ENCODE measurements at places on chromosomes 3 and 15. TPM values are rescaled to one million over a fixed set of nuclear protein-coding genes. Genes with fewer than 3 reads are reported as not detected.

Gene GOLGA6D
- not detected for total RNA-seq

DNA sequence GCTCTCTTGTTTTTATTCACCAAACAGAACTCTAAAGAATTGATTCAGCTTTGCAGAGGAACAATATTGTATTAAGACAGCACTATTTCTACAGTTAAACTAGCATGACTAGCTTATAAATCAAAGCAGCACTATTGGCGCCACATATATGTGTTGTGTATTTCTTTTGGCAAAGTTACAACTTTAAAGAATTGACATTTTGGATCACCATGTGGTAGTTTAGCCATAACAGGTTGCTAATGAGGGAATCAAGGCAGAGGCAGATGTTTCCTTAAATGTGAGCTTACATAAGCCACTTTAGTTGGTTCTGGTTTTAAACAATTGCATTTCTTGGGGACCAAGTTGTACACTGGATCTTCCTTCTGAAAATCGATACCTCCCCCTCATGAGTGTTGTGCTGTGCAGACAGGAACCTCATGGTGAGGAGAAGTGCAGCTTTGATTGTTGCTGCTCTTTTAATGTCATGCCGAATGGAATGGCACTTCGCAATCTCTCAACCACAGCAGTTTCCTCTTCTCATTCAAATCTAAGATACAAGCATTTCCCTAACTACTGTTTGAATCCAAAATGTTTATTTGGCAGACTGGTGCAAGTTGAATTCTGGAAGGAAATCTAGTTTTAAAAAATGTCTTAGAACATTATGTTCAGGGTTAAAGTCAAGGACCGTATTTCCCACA is 151.2 kb downstream of the MYRIP start:
- H3K27ac ChIP-seq, result peak overlapping the region; percentile 24
- no peaks in the 10 kb centered on the region for H3K36me3 ChIP-seq
- H3K4me3 ChIP-seq, result no peak overlapping the region
- no peak for DNase-seq

DNA sequence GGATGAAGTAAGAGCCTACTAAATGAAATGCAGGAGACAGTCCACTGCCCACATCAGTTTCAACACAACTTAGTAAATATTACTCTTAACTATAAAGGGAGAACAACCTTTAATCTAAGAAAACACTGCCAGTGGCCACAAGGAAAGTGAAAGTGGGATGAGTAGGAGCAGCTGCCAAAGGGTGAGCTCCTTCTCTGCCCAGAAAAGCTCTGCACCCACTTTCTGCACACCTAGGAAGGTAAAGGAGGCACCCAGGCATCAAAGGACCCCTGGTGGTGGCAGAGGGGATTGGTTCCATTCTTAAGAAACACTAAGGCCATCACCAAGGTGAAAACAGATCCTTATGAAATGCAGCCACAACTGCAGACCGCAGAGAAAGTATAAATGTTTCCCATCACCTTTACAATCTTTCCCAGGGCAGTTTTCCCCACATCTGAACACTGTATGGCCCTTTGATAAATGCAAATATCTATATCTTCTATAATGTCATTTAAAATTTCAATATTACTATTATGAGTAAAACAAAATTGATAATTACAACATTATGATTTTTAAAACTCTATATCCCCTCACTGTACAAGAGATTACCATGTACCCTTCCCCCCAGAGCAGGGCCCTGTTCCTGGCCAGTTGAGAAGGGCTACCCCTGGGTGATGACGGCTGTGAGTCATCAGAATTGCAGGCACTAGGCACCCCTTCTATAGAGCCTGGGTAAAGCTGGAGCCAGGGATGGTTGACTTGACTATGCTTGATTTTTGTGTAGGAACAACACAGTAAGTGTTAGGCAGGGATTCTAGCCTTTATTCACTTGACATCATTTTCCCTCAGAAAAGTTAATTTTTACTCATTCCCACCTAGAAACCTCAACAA is 92.0 kb downstream of the SNRK start:
- H3K4me3 ChIP-seq, result no peak overlapping the region
- peak overlapping the region; percentile 71 for H3K27ac ChIP-seq
- DNase-seq, result no peak
- H3K27me3 ChIP-seq, result no peaks in the 10 kb centered on the region

GRCh38 chr3:40043444-40043755 is 234.0 kb downstream of the MYRIP start:
- H3K4me3 ChIP-seq, result no peak overlapping the region
- no peak for DNase-seq

GRCh38 chr3:4718179-4718736 is 225.1 kb downstream of the ITPR1 start:
- no peak overlapping the region for H3K4me3 ChIP-seq
- H3K27me3 ChIP-seq, result no peaks in the 10 kb centered on the region
- no peaks in the 10 kb centered on the region for H3K36me3 ChIP-seq
- H3K27ac ChIP-seq, result peak overlapping the region; percentile 80

GRCh38 chr3:76490064-76490463 is 549.8 kb upstream of the ROBO2 start:
- H3K27me3 ChIP-seq, result no peaks in the 10 kb centered on the region
- H3K36me3 ChIP-seq, result no peaks in the 10 kb centered on the region
- no peak overlapping the region for H3K27ac ChIP-seq
- no peaks in the 10 kb centered on the region for H3K4me1 ChIP-seq

Gene ZPLD1
- total RNA-seq, result 0.27 TPM

Gene UBA5
- 35.3 TPM for total RNA-seq

- H3K27me3 ChIP-seq, result no peaks in the 10 kb centered on the region
- no peaks in the 10 kb centered on the region for H3K4me1 ChIP-seq
- H3K4me3 ChIP-seq, result no peak overlapping the region
- H3K27ac ChIP-seq, result no peak overlapping the region
Observed at GRCh38 chr3:170751083-170751898, 118.7 kb downstream of the RPL22L1 start.

- DNase-seq, result no peak
- H3K4me3 ChIP-seq, result no peak overlapping the region
- H3K36me3 ChIP-seq, result peaks cover 25% of the 10 kb centered on the region
Observed at GRCh38 chr3:30658328-30659052, 52.1 kb downstream of the TGFBR2 start.

DNA sequence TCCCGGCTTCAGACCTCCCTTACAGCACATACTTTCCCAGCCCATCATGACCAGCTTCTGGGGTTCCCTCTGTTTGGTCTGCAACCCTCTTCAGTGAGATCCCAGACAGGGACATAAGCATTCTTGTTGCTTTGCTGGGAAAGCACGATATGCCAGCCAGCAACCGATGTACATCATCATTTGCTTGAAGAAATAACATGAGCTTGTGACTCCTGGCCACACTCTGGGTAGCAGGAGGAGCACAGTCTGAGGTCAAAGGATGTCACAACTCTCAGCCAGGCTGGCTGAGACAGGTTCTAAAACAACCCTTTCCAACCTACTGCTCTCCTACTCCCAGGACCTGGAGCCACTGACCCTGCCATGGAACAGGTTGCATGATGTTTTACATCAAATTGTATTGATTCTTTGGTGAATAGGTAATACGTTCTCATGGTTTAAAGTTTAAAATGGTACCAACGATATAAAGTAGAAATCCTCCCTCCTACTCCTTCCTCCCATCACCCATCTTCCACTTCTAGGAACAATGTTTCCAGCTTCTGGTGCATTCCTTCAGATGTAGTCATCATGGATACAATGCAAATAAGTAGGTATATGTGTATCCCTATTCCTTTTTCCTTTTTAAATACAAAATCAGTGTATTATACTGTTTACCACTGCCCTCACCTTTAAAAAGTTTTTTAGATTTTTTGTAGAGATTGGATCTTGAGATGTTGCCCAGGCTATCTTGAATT is 190.3 kb downstream of the OPA1 start:
- H3K36me3 ChIP-seq, result no peaks in the 10 kb centered on the region
- no peak for DNase-seq
- no peaks in the 10 kb centered on the region for H3K27me3 ChIP-seq
- no peak overlapping the region for H3K4me3 ChIP-seq
- peaks cover 17% of the 10 kb centered on the region for H3K4me1 ChIP-seq

Gene AGBL1
- total RNA-seq, result not detected

Gene RLBP1
- 6.6 TPM for total RNA-seq

Gene SMAD6
- 5.8 TPM for total RNA-seq

- H3K4me1 ChIP-seq, result no peaks in the 10 kb centered on the region
- DNase-seq, result no peak
- no peaks in the 10 kb centered on the region for H3K36me3 ChIP-seq
Observed at GRCh38 chr3:65938676-65939075, 100.0 kb downstream of the MAGI1 start.

Gene GLDN
- total RNA-seq, result 1.2 TPM

GRCh38 chr3:30319713-30320112 is 286.7 kb upstream of the TGFBR2 start:
- DNase-seq, result no peak
- no peaks in the 10 kb centered on the region for H3K36me3 ChIP-seq
- H3K27ac ChIP-seq, result no peak overlapping the region
- peaks cover 8% of the 10 kb centered on the region for H3K4me1 ChIP-seq
- no peaks in the 10 kb centered on the region for H3K27me3 ChIP-seq

Gene KBTBD13
- not detected for total RNA-seq

Gene STRIT1
- total RNA-seq, result not detected

Gene ADIPOQ
- total RNA-seq, result 0.54 TPM

- H3K36me3 ChIP-seq, result no peaks in the 10 kb centered on the region
- no peak for DNase-seq
- H3K4me1 ChIP-seq, result no peaks in the 10 kb centered on the region
Observed at GRCh38 chr15:92471288-92471687, 77.6 kb downstream of the ST8SIA2 start.

Measured in sigmoid colon (tissue), 7 donors.